ENCODE measurements at places on chromosomes 5 and 9.

DNA sequence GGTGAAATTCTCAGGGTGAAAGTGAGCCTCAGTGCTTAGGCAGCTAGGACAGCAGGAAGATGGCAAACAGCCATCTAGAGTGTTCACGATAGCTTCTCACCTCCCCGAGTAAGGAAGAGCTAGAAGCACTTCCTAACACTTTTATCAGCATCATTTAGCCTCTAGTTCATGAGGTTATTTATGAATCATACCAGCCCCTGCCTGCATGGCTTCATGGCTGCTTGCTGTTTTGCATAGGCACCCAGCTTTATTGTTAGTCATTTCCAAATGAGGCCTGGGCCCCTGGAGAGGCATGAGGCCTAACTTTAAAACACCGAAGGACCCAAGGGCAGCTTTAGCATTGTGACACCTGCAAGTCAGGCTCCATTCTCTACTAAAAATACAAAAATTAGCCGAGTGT is 134.9 kb upstream of the PANK3 start:
- no peak for DNase-seq

- no peak for DNase-seq
Measured at GRCh38 chr5:107858788-107859187, 188.1 kb upstream of the EFNA5 start.

- DNase-seq: no peak
Measured at GRCh38 chr9:134258332-134258731, 67.9 kb upstream of the RXRA start.

DNA sequence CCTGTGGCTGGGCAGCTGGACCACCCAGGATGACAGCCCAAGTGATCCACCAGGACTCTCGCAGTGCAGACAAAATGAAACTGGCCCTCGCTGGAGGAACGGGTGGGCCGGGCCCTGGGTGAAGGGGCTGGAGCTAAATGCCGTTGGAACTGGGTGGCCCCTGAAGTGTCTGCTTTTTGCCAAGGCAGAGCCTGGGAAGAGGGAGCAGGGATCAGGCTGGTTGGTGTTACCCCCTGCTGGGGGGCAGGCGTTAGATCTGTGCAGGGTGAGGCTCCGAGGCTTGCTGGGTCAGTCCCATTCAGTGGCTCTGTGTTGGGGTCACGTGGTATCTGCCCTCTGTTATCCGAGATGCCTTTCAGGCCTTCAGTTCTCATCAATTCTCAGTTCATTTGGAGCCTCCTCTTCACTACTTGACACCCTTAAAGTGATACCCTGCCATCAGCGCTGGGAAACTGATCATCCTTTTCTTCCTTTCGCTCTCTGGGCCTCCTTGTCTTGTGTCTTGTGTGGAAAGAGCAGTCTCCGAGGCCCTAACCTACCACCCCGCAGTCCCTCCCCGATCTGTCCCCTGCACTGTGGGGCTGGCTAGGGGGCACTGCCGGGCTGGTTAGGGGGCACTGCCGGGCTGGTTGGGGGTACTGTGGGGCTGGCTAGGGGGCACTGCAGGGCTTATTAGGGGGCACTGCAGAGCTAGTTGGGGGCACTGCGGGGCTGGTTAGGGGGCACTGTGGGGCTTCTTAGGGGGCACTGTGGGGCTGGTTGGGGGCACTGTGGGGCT is 37.3 kb downstream of the COL5A1 start:
- DNase-seq: no peak

DNA sequence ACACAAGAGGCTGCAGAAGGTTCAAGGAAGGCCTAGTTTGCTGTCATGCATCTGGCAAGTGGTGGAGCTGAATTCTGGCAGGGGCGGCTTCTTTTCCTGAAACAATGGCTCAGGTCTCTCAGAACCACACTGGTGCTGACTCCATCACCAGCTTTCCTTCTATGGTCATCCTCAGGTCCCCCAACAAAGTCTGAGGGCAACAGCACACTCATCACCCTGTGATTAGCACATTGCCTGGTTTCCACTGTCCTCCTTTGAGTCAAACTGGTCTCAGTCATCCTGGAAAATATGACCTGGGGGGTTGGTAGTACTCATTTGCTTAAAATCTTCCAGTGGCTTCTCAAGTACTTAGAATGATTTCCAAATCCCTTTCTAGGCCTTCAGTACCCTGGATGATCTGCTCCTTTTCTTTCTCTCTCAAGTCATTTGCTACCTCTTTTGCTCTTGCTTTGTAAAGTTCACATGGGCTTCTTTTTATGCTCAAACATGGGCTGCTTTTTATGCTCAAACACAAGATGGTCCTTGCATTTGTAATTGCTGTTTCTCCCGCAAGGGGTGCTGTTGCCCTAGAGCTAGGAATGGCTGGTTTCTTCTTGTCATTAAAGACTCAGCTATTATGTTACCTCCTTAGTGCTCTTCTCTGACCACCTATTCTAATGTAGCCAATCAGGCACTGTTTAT is 144.9 kb downstream of the ALDH1A1 start:
- no peak for DNase-seq

- DNase-seq: no peak
Measured at GRCh38 chr5:33692980-33693379, 198.8 kb downstream of the ADAMTS12 start.

- no peak for DNase-seq
Measured at GRCh38 chr5:172423379-172424110, 30.8 kb downstream of the SH3PXD2B start.

DNA sequence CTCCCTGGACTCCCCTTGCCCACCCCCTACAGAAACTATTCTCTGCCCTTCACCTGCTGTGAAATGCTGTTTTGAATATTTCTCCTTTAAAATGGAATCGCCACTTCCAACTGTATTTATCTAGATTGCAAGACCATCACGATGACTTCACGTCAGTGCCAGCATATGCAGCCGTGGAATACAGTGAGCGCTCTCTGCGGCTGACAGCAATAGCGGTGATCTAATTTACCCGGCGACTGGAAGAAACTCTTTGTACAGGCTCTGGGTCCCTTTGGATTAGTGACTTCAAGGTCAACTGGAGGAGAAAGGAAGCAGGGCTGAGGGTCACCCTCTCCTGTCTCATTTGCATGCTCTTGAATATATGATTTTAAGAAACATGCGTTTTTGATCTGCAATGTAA is 192.0 kb downstream of the IRX1 start:
- DNase-seq: no peak

- DNase-seq: no peak
Measured at GRCh38 chr5:126937771-126938170, 92.6 kb downstream of the MARCHF3 start.

GRCh38 chr5:105430516-105430915 is 1867.9 kb upstream of the NUDT12 start:
- DNase-seq: no peak

GRCh38 chr5:174721530-174722432 is 2.6 kb upstream of the MSX2 start:
- no peak for DNase-seq

DNA sequence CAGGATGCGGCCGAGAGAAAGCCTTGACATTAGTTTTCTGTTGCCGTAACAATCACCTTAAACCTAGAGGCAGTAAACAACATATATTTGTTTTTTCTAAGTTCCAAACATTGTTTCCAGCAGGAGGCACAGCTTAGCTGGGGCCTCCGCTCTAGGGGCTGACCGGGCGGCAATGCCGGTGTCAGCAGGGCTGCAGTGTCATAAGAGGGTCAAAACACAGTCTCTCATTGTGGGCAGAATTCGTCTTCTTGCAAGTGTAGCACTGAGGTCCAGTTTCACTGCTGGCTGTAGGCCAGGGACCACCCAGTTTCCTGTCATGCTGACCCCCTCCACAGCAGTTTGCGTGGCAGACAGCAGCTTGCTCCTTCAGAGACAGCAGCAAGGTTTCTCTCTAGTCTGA is 186.2 kb downstream of the PJA2 start:
- DNase-seq: no peak

DNA sequence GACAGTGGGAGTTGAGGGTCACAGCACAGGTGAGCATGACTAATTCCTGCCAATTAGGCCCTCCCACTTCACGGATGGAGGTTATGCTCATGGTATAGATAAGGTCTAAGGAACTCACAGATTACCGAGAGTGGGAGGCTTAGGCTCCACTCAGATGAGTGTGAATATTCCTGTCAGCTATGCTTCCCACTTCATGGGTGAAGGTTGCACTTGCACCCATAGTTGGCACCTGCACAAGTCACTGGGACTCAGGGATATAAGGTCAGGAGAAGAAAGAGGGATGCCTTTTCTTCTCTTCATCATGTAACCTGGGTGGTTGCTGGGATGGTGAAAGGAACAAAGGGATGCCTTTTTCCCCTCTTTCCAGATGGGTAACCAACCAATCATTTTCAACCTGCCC is 264.9 kb upstream of the TNC start:
- DNase-seq: no peak

DNA sequence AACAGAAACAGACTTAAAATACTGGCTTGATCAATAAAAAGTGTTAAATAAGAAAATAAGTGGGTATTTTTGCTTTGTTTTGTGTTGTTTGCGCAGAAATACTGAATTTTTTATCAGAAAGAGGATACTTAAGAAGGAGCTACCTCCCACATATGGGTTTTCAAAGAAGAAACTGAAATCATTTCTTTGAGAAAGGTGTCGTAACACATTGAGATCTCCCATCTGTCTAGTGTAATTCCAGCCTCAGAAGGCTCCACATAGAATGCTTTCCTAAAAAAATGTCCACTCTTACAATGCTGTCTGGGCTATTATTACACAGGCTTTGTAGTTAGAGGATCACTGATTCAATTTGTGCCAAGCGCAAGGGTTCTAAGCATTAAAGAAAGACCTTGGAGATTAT is 226.2 kb downstream of the EPB41L4A start:
- DNase-seq: no peak

GRCh38 chr9:93299418-93300174 is 115.7 kb downstream of the WNK2 start:
- no peak for DNase-seq

- peak; percentile 76 for DNase-seq
Measured at GRCh38 chr5:14727428-14727865, 62.9 kb downstream of the OTULIN start.

DNA sequence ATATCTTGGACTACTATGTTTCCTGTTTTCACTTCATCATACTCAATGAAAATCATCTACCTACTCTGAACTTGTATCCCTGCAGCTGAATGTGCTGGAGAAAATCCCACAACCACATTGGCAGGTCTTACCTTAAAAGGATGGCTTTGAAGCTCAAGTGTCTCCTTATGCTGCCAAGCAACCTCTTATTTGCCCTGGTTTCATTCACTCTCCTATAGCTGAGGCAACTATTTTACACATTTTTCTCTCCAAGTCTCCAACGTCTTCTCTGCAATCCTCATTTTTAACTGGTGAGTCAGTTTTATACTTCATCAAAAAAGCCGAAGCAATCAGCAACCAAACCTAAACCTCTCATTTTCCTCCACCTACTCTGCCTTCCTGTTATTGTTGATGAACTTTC is 49.7 kb downstream of the POU4F3 start:
- DNase-seq: no peak

GRCh38 chr5:83636156-83636555 is 84.5 kb downstream of the HAPLN1 start:
- no peak for DNase-seq

- no peak for DNase-seq
Measured at GRCh38 chr5:69035665-69036064, 58.1 kb upstream of the SLC30A5 start.

DNA sequence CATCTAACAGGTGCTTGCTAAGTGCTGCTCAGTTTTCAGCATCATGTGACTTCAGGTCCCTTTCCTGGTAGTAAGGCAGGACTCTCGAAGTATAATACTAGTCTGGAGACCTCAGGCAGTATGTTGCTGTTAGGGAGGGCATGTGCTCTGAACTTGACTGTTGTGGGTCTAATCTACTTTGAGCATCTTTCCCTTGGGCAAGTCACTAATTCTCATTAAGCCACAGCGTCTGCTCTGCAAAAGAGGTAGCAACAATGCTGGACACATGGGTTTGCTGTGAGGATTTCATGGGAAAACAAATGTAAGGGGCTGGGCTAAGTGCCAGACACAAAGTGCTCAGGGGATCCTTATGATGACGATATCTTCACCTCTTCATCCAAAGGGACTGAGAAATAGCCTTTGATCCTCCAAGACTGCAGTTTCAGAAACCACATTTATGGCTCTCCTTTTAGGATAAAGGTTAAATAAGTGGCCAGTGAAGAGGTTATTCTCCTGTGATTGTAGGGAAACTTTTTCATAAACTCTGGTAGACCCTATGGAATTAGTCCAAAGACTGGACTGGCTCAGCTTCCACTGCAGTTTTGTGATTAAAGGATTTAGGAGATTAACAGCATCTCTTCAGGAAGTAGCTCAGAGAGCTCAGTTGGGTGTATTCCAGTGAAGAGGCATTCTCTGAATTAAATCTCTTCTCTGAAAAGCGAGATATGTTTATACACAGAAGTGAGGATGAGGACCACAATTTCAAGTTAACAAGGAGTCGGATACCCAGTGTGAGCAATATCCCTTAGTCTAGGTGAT is 216.6 kb downstream of the SGCD start:
- DNase-seq: no peak

GRCh38 chr9:82923912-82924605 is 138.9 kb downstream of the RASEF start:
- DNase-seq: no peak

- DNase-seq: no peak
Measured at GRCh38 chr9:12666813-12667212, 26.4 kb upstream of the TYRP1 start.

Measured in NCI-H187 treated with DMSO at 0.1 percent for 48 hours (cell line).